LoVo (cell line): ENCODE measurements at places on chromosomes 16 and 17.
A peak's percentile ranks its signal among the peaks of the same experiment; 100 is the strongest.

GRCh38 chr16:67236563-67237395 lies 9.8 kb downstream of the TMEM208 start:
- no peak for DNase-seq

- DNase-seq: no peak
Measured at GRCh38 chr17:77622647-77623046, 335.9 kb upstream of the TNRC6C start.

- DNase-seq: no peak
Measured at GRCh38 chr16:85003076-85003475, 8.3 kb downstream of the ZDHHC7 start.

- no peak for DNase-seq
Measured at GRCh38 chr16:49670627-49671026, 185.3 kb downstream of the ZNF423 start.

DNA sequence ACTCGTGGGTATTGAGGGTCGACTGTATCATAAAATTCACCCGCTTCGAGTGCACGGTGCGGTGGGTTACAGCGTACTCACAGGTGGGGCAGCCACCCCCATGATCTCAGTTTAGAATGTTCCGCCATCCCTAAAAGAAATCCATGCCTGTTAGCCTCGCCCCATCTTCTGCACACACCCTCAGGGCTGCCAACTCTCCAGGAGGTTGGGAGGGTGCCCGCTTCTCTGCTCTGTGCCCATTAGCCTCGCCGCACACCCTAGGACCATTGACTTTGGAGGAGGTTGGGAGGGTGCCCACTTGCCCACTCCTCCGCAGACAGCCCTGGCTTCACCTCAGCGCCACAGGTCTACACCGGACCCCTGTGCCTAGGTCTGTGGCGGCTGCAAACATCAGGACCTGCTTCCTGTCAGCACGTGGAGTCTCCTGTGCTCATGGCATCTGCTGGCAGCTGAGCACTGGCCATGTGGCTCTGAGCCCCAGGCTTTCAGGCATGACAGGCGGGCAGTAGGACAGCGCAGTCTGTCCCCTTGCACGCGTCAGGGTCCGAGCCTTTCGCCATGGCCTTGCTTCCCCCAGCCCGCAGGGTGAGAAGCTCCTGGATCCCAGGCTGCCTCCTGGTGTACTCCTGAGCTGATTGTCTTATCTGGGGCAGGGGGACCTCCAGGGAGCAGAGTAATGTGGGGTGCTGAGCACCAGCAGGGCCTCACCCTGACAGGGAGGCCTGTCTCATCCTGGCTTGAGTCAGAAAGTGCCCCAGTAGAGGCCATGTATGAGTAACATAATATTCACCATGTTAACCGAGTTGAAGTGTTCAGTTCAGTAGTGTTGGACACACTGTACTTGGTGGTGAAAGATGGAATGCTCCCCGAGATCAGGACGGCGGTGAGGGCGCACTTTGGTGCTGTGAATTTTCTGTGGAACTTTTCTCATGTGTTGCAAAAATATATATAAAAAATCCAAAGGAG lies 21.9 kb downstream of the NME3 start:
- no peak for DNase-seq

- DNase-seq: peak; percentile 26
Measured at GRCh38 chr16:67158637-67159600, 790 bp downstream of the TRADD start.

DNA sequence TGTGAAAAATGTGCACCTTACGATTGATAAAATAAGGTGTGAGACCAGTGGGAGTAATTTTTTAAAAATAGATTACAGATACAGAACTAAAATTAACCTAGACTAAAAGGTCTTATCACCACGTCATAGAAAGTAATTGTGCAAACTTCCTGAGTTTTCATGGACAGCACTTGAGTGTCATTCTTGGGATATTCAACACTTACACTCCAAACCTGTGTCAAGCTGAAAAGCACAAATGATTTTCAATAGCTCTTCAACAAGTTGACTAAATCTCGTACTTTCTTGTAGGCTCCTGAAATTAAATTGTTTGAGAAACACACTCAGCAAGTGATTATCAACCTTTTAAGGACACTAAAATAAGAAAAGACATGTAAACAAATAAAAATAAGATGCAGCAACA lies 20.5 kb downstream of the BRCA1 start:
- DNase-seq: no peak

DNA sequence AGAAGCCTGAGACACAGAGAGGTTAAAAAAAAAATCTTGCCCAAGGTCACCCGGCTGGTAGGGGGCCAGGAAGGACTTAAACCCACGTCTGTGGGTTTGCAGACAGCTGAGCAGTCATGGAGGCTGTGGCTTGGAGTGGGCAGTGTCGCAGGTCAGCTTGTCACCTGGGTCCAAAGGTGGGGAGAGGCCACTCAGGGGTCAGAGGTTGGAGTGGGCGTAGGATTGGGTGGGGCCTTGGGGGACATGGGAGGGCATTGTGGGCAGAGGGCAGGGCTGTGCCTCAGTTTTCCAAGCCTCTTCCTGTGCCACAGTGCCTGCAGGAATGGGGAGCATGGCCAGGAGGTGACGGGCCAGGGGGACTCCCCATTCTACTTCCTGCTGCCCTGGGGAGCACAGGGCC lies 2.0 kb upstream of the NDRG4 start:
- DNase-seq: no peak

DNA sequence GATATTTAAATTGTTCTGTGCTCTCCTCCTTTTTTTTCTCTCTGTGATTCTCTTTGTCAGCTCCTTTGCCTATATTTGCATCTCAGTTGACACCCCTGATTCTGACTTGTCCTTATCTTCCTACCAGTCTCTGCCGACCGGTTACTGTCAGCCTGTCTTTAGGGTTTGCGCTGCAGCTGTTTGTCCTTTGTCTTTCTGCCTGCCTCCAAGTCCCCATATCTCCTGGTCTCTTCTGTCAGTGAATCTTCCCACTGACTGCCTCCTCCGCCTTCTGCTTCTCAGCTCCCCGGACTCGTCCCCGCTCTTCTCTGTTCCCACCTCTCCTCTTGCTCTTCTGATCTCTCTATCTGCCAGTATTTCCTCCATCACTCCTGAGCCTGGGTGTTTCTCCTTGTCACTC lies 5.2 kb downstream of the TLCD2 start:
- DNase-seq: no peak

DNA sequence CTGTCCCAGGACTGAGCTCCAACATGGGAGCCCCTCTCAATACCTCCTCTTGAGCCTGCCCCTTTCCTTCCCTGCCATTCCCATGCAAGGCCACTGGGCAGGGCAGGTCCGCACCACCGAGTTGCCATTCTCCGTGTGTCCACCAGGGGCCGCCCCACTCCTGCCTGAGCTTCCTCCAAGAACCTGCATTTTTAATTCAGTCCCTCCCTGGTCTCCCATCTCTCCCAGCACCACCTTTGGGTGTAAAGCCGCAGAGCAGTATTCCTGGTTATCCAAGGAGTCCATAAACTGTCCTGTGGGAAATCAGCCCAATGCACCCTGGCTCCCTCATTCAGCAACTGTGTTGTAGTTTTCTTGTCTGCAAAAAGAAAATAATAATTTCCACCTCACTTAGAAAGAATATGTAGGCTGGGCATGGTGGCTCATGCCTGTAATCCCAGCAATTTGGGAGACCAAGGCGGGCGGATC lies 15.9 kb upstream of the ANKRD40CL start:
- DNase-seq: peak; percentile 85

DNA sequence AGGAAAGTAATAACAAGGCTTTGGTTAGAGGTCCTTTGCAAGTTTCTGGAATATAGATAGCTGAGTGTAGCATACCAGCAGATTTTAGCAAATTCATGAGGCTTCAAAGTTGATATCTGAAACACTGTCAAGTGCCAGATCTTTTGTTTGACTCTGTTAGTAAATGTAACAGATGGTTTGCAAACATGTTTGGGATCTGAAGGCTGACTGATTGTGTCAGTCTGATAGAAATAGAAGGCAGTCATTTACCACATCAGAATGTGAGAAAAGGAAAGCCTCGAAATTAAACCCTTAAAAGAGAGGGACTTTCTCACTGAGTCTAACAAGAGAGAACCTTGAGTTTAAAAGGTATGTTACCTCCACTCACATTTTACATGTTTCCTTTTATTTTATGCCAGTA lies 371.5 kb downstream of the KIF2B start:
- DNase-seq: no peak

DNA sequence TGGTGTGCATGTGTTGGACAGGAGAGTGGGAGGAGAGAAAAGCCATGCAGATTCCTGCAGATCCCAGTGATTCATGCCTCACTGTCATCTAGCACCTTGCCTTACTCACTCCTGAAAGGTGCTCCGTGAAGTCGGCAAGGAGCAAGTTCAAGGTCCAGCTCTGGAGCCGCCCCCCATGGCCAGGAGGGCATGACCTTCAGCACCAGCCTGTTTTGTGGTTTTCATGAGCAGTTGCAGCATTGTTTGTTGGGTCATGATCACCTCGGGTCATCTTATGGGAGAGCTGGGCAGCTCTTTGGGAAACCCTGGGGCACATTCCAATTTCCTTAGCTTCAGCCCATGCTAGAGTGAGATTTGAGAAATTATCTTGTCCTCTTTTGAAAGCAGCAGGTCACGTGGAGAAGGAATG lies 137.5 kb upstream of the IRX3 start:
- no peak for DNase-seq

DNA sequence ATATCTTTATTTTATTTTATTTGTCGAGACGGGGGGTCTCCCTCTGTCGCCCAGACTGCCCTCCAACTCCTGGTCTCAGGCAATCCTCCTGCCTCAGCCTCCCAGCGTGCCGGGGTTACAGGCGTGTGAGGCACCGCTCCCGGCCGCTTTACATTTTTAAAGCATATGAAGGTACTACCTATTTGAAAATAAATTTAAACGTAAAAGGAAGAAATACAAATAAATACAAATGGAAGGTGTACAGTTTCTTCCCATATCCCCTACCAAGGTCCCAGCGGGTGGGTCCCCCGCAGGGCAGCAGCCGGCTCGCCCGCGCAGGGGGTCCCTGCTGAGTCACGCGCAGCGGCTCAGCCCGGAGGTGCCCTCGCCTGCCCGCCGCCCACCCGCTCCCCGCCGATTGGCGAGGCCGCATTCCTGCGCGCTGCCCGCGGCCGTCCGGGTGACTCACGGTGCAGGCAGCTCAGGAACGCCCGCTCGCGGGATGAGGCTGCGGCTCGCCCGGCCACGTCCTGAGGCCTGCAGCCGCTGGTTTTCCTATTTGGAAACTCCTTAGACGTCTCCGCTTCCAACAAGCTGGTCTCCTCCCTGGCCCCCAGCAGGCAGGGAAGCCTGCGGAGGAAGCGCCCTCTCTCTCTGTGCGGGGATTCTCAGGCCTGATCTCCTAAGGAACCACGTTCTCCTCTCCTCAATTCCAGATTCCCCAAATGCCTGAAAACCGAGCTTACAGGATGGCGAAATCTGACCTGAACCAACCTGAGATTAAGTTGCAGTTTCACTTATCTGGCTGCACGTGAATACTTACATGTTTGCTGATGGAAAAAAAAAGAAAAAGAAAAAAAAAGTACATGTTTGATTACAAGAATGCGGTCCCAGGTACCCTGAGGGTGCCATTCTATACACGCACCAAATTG lies 54.8 kb upstream of the MAP3K14 start:
- DNase-seq: peak; percentile 94

GRCh38 chr16:57985204-57986181 lies 14.6 kb upstream of the CNGB1 start:
- no peak for DNase-seq

GRCh38 chr16:12011565-12011964 lies 35.0 kb downstream of the SNX29 start:
- DNase-seq: no peak

- DNase-seq: no peak
Measured at GRCh38 chr16:20611975-20612481, 35.9 kb upstream of the ACSM2B start.

- DNase-seq: no peak
Measured at GRCh38 chr16:58037365-58038057, 12.0 kb downstream of the MMP15 start.

DNA sequence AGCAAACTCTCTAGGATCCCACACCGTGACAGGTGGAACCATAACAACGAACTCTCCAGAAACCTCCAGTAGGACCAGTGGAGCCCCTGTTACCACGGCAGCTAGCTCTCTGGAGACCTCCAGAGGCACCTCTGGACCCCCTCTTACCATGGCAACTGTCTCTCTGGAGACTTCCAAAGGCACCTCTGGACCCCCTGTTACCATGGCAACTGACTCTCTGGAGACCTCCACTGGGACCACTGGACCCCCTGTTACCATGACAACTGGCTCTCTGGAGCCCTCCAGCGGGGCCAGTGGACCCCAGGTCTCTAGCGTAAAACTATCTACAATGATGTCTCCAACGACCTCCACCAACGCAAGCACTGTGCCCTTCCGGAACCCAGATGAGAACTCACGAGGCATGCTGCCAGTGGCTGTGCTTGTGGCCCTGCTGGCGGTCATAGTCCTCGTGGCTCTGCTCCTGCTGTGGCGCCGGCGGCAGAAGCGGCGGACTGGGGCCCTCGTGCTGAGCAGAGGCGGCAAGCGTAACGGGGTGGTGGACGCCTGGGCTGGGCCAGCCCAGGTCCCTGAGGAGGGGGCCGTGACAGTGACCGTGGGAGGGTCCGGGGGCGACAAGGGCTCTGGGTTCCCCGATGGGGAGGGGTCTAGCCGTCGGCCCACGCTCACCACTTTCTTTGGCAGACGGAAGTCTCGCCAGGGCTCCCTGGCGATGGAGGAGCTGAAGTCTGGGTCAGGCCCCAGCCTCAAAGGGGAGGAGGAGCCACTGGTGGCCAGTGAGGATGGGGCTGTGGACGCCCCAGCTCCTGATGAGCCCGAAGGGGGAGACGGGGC lies 1.3 kb downstream of the SPN start:
- DNase-seq: no peak

GRCh38 chr17:50916026-50916707 lies 50.0 kb upstream of the TOB1 start:
- no peak for DNase-seq
